Activated naive CD4-positive, alpha-beta T cell treated with anti-CD3 and anti-CD28 coated beads, Interleukin-2, amount 50 U/mL, for 16 hours (primary cell): ENCODE measurements at places on chromosomes 6 and 20.

GRCh38 chr6:70033781-70034180, 167.4 kb downstream of the COL19A1 start:
- no peak for DNase-seq

DNA sequence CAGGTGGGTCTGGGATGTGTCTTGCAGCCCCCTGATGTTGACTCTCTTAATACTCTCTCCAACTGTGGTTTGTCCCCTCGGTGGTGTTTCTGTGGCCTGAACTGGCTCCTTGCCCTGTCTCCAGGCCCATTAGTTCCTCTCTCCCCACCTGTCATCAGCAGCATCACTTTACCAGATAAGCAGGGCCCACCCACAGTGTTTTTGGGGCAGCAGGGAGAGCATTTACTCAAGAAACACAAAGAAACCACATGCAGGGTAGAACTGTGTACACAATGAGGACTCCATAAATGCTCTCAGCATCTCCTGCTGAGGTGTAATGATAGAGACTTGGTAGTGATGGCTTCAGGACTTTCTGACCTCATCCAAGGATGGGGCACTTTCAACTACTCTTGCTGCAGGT, 20.2 kb upstream of the MRPS18A start:
- DNase-seq: no peak

GRCh38 chr20:46550461-46550860, at the start of gene OCSTAMP:
OCSTAMP (minus strand) TSS chr20:46550654; CDS start chr20:46550560, 94 bp downstream.
- no peak for DNase-seq

GRCh38 chr20:10134176-10134575, 84.5 kb upstream of the SNAP25 start:
- no peak for DNase-seq

DNA sequence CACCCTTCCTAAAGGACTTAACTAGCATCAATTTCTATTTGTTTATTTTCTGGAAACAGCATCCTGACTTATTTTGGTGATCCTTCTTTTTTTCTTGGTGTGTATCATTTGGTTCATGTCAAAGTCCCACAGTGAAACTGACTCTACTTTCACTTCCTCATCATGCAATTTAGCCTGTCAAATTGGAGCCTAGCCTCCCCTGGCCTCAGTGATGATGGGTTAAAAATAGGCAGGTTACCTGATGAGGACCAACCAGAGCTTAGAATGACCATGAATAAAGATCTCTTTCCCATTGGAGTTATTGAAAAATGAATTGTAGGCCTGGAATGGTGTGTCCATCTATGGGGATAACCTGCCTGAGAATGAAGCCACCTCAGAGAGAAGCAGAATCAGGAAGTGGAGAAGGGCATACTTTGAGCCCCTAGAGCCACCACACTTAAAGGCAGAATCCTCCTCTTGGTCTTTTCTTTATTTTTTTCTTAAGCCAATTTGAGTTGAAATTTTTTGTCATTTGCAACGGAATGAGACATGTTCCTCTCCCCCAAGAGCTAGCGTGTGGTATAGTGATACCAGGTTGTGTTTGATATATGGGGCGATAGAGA, 105.6 kb downstream of the BTBD3 start:
- DNase-seq: no peak
